Left lung (tissue), 14 donors: ENCODE measurements at places on chromosomes 6 and 20. TPM values are rescaled to one million over a fixed set of nuclear protein-coding genes. Genes with fewer than 3 reads are reported as not detected.

DNA sequence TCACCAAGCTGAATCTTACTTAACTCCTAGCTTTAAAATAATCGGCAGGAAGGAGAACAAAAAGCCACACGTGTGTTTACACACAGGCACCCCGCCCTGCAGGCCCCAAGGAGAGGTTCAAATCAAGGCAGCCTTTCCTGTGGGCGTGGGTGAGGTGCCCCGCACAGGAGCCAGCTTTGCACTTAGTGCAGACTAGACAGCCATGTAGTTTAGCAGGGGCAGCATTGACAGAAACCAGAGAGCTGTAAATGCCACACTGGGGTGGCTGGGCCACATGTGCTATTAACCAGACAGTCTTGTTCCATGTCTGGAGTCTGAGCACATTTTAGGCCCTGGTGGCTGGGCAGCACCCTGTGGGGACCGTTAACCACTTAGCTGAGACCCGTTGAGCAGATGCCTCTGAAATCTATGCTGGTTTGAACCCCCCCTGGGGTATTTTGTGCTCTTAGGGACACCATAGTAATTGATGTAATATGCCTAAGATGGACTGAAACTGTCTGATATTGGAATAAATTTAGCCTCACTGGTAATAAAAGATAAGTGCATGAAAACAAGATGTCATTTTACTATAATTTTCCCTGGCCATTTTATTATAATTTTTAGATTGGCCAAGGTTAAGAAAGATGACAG is 106.4 kb upstream of the KCNG1 start:
- H3K27ac ChIP-seq = no peak overlapping the region
- H3K4me3 ChIP-seq = no peak overlapping the region
- DNase-seq = no peak
- no peaks in the 10 kb centered on the region for H3K36me3 ChIP-seq
- H3K27me3 ChIP-seq = peaks cover 6% of the 10 kb centered on the region
- H3K4me1 ChIP-seq = no peaks in the 10 kb centered on the region

DNA sequence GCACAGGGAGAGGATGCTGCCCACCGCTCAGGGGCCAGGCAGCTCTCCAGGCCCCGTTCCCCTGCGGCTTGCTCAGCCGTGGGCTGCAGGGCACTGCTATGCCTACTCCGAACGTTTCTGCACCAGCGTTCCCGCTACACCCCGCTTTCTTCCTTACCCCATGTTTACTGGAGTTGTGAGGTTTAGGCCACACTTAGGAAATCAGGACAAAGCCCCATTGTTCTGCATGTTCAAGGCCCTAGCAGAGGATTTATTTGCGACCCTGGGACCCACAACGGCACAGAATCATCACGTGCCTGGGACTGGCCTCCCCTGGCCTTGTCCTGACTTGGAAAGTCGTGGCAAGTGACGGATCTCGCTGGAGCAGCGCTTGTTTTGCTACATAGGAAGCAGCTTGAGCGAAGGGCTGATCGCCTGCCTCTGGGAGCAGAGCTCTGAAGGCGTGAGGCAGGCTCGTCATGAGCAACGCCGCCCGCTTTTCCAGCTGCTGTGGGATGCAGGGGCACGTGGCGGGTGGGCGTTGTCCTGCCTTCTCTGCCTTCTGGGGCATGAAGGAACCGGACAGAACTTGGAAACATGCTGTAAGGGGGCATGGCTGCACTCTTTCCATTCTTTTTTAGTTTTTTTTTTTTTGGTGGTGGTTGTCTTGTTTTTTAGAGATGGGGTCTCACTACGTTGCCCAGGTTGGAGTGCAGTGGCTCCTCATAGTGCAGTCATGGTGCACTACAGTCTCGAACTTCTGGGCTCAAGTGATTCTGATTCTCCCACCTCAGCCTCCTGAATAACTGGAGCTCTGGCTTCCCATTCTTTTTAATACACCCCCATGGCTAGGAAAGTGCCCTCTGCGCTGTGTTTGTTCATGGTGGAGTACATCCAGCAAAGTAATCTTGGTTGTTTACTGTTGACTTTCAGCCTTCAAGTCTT is 14.6 kb upstream of the TMEM181 start:
- no peaks in the 10 kb centered on the region for H3K36me3 ChIP-seq
- no peaks in the 10 kb centered on the region for H3K27me3 ChIP-seq
- H3K4me3 ChIP-seq = no peak overlapping the region
- peak; percentile 71 for DNase-seq

GRCh38 chr6:100447900-100448748 is 16.6 kb downstream of the SIM1 start:
- no peak overlapping the region for H3K4me3 ChIP-seq
- no peaks in the 10 kb centered on the region for H3K4me1 ChIP-seq
- DNase-seq = no peak
- H3K36me3 ChIP-seq = no peaks in the 10 kb centered on the region
- peaks cover 97% of the 10 kb centered on the region for H3K27me3 ChIP-seq

- peak; percentile 72 for DNase-seq
- no peak overlapping the region for H3K4me3 ChIP-seq
- peak overlapping the region; percentile 19 for H3K27ac ChIP-seq
- no peaks in the 10 kb centered on the region for H3K4me1 ChIP-seq
These were observed 10.1 kb downstream of the HMGCLL1 start for GRCh38 chr6:55568808-55569439.

DNA sequence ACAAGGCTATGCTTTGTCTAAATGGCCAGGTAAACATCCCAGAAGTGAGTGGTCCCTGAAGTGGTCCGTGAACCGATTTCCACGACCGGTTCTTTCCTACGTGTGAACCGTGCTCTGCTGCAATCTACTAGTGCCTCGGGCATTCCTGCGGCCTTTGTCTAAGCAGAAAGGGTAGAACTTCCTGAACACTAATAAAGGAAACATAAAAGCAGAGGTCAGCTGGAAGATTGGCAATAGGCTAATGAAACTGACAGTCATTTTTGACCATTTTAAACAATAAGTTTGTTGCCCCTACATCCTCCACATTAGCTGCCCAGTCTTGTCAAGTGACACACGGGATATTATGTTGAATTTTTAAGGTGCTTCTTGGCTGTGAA is 410.0 kb downstream of the PLCB1 start:
- H3K4me3 ChIP-seq = no peak overlapping the region
- no peak overlapping the region for H3K27ac ChIP-seq
- H3K27me3 ChIP-seq = no peaks in the 10 kb centered on the region
- H3K4me1 ChIP-seq = no peaks in the 10 kb centered on the region
- no peak for DNase-seq

- no peak overlapping the region for H3K4me3 ChIP-seq
- H3K27me3 ChIP-seq = no peaks in the 10 kb centered on the region
- no peak for DNase-seq
- no peaks in the 10 kb centered on the region for H3K4me1 ChIP-seq
These were observed 48.2 kb upstream of the GMPR start for GRCh38 chr6:16190214-16190613.

Gene C4B
- total RNA-seq = 81.3 TPM

GRCh38 chr6:24614648-24615047 is 31.3 kb downstream of the KIAA0319 start:
- peaks cover 11% of the 10 kb centered on the region for H3K27me3 ChIP-seq
- no peak overlapping the region for H3K4me3 ChIP-seq
- no peak for DNase-seq

- DNase-seq = no peak
- no peaks in the 10 kb centered on the region for H3K36me3 ChIP-seq
- H3K4me1 ChIP-seq = no peaks in the 10 kb centered on the region
- H3K4me3 ChIP-seq = no peak overlapping the region
- H3K27me3 ChIP-seq = no peaks in the 10 kb centered on the region
These were observed 201.0 kb upstream of the CST7 start for GRCh38 chr20:24747881-24748595.

DNA sequence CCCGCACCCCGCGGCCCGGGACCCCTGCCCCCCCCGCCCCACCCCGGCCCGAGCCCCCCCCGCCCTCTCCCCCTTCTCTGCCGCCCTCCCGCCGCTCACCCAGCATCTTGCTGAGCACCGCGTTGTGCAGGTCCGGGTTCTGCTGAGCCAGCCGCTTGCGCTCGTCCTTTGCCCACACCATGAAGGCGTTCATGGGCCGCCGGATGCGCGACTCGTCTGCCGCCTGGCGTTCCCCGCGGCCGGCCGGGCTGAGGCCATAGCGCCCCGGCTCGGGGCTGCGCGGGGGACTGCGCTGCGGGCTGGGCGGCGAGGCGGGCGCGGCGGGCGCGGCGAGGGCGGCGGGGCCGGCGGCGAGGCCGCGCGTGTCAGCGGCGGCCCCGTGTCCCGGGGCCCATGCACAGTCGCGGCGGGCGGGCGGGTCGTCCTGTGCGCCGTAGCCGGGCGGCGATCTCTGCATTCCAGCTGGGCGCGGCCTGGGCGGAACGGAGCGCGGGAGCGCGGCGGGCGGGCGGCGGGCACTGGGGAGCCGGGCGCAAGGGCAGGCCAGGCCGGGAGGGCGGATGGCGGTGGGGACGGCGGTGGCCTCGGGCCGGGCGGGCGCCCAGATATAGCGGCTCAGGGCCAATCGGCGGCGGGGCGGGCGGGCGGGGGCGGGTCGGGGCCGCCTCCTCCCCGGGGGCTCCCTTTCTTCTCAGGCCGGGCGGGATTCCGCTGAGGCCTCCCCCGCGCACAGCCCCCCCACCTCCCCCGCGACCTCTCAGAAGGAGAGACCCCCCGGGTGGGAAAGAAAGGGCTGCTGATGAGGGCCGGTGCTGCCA is at the start of gene SOX18:
Gene SOX18, minus strand, starts transcription at position 580 of the 818 bp plus-strand sequence. Its CDS starts 123 bp downstream, at position 457.
- peaks cover 98% of the 10 kb centered on the region for H3K27me3 ChIP-seq
- DNase-seq = no peak
- H3K36me3 ChIP-seq = no peaks in the 10 kb centered on the region
- H3K4me3 ChIP-seq = peak within 1 kb of the TSS; percentile 48

- no peaks in the 10 kb centered on the region for H3K4me1 ChIP-seq
- H3K36me3 ChIP-seq = no peaks in the 10 kb centered on the region
- peaks cover 70% of the 10 kb centered on the region for H3K27me3 ChIP-seq
- H3K4me3 ChIP-seq = peak overlapping the region; percentile 21
These were observed 25.2 kb downstream of the GPX6 start for GRCh38 chr6:28490205-28490890.

DNA sequence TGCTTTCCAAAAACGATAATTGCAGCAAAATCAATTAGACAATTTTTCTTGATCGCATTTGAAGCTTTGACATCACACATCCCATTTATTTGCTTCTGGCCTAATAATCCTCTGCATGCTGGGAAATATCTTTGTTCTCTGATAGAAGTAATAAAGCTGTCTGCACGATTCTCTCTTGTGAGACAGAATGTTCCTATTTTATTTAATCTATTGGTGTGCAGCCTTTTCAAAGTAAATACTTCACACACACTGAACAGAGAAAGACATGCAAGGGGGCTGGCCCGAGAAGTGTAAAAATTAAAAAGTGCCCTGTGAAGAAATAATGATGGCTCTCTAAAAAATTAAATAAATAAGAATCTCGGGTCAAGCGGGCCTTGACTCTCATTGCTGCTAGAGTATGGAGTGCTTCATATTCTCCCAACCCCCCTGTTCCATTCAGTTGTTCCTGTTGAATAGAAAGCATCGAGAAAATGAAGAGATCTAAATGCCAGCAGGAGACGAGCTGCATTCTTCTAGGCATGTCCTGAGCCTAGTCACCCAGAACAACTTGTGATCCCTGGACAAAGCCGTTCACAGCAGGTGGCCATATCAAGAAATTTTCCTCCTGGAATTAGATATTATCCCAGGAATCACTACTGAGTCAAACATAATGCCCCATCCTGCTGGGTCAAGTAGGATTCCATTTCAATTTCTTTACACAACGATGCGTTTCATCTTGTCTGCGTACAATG is 625.9 kb upstream of the EPHA7 start:
- H3K4me3 ChIP-seq = no peak overlapping the region
- no peaks in the 10 kb centered on the region for H3K27me3 ChIP-seq
- no peaks in the 10 kb centered on the region for H3K4me1 ChIP-seq
- H3K27ac ChIP-seq = no peak overlapping the region

GRCh38 chr6:21529431-21529830 is 64.1 kb upstream of the SOX4 start:
- H3K27ac ChIP-seq = no peak overlapping the region
- no peak overlapping the region for H3K4me3 ChIP-seq
- no peaks in the 10 kb centered on the region for H3K27me3 ChIP-seq
- no peaks in the 10 kb centered on the region for H3K4me1 ChIP-seq
- no peak for DNase-seq
- no peaks in the 10 kb centered on the region for H3K36me3 ChIP-seq

DNA sequence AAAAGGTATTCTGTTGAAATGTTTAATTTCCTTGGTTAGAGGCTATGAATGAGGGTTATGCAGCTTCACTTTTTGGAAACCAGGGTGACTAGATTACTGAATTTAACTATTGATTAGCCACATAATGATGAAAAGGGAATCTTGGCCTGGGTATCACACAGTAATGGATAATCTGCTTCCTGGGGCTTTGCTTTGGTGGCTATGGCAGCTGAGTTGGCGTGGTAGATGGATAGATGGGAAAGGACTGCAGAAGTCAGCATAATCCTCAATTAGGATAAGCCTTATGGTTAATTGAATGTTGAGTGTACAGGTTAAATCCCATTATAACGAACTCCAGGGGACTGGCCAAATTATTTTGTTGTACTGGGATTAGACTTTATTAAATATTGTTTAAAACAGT is 5.2 kb downstream of the NCOA3 start:
- no peaks in the 10 kb centered on the region for H3K27me3 ChIP-seq
- H3K36me3 ChIP-seq = no peaks in the 10 kb centered on the region
- no peaks in the 10 kb centered on the region for H3K4me1 ChIP-seq
- no peak for DNase-seq

Gene FAM162B
- total RNA-seq = 5.2 TPM

GRCh38 chr6:75290136-75290945 is 5.7 kb upstream of the TMEM30A start:
- no peak overlapping the region for H3K4me3 ChIP-seq
- no peak for DNase-seq
- H3K27me3 ChIP-seq = no peaks in the 10 kb centered on the region
